ENCODE measurements at places on chromosomes 3 and 15.

GRCh38 chr3:136146981-136147729 is 49.0 kb downstream of the MSL2 start:
- no peak for DNase-seq

GRCh38 chr3:38690185-38690584 is 40.7 kb upstream of the SCN5A start:
- DNase-seq: no peak

- DNase-seq: no peak
Measured at GRCh38 chr3:192957441-192958021, 39.9 kb upstream of the MB21D2 start.

DNA sequence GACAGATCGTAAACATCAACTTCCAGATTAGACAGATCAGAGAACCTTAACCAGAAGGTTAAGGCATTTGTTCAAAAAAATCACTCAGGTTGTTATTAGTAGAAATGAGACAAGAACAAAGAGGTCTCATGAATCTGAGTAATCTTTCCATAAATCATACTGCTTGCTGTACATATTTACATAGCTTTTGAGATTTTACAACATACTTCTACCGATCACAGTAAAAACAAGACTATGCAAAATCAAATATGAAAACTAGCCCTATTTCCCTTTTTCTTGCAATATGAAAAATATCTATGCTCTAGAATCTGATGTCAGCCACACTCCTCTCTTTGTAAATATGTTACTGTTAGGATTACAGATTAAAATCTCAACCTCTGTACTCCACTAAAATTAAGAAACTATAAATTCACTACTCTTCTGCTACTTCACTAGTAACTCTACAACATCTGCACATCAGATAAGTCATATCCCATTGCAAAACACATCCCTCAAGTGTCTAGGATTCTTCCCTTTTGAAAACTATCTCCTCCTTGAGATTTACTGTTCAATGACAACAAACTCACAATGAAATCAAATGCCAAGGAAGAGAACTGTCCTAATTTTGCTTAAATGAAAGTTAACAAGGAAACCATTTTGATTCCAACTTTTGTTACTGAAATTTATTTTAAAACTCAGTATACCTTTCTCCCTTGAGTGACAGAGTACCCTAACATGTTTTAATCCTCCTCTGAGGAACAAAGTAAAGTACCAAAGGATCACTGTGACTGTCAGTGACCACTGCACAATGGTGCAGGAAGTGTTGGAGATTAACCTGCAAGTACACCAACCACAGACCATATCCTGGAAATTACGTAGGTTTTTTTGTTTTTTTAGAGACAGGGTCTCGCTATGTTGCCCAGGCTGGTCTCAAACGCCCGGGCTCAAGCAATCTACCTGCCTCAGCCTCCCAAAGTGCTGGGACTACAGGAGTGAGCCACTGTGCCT is 12.8 kb downstream of the DCUN1D1 start:
- DNase-seq: no peak

GRCh38 chr15:85974742-85975141 is 104.9 kb upstream of the AGBL1 start:
- DNase-seq: no peak

DNA sequence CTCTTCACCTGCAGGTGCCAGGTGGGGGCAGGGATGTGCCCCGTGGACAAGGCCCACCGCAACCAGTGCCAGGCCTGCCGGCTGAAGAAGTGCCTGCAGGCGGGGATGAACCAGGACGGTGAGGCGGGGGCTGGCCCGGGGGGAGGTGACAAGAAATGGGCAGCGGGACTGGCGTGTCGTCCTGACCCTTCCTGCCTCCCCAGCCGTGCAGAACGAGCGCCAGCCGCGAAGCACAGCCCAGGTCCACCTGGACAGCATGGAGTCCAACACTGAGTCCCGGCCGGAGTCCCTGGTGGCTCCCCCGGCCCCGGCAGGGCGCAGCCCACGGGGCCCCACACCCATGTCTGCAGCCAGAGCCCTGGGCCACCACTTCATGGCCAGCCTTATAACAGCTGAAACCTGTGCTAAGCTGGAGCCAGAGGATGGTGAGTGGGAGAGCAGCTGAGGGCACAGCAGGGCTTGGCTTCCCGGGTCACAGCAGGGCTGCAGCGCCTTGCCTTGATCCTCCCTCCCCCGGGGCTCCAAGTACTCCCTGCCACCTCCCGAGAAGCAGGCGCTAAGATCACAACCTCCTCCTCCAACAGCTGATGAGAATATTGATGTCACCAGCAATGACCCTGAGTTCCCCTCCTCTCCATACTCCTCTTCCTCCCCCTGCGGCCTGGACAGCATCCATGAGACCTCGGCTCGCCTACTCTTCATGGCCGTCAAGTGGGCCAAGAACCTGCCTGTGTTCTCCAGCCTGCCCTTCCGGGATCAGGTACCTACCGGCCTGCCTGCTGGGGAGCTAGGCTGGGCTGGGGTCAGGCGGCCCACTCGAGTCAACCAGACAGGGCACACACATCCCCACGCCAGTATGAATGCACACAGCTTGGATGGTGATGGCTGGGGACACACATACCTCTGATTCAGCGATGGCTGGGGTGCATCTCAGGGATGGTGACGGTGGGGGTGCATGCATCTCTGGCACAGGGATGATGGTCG is 1.7 kb downstream of the NR2E3 start:
- no peak for DNase-seq

- DNase-seq: no peak
Measured at GRCh38 chr15:51085764-51086163, 8.9 kb downstream of the TNFAIP8L3 start.

DNA sequence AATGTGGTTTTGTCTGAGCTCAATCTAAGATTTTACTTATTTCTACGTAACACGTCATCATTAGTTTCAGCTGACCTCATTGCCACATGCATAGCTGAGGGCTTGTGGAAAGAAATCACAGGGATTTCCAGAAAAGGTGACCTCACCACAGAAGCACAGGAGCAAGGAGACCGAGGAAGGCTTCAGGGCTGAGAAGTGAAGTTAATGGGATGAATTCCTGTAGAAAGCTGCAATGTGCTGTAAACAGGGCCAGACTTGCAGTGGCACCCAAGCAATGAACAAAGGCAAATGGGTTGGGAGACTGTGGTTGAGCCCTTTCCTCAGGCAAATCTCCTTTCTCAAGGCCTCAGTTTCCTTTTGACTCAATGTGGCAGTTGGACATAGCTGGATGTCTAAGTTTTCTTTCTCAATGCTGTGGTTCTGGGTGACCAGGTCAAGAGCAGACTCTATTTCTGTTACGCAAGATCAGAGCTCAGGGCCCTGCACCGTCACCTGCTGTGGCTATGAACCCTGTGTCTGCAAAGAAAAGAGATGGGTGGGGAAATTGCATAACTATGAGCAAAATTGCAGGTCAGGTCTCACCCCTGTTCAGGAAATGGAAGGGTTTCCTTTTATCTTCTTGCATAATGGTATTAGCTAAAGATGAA is 252.2 kb upstream of the TBL1XR1 start:
- DNase-seq: no peak

GRCh38 chr15:51668446-51668845 is 12.9 kb upstream of the SCG3 start:
- DNase-seq: no peak

DNA sequence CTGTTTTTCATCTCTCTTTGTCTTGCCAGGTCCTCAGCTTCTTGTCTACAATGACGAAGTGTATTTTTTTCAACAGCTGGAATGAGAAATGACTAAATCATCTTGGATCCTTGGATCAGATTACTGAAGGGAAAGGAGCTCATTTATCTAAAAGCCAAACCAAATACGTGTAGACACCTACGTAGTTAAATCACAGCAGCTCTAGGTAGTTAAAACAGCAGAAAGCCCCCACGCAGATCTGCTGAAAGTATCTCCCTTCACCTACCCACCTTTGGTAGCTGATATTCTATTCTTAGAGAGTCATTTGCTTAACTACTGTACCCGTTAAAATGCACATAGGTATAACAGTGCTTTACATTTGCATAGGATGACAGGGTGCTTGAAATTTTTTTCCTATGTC is 105.5 kb upstream of the WNT5A start:
- no peak for DNase-seq

DNA sequence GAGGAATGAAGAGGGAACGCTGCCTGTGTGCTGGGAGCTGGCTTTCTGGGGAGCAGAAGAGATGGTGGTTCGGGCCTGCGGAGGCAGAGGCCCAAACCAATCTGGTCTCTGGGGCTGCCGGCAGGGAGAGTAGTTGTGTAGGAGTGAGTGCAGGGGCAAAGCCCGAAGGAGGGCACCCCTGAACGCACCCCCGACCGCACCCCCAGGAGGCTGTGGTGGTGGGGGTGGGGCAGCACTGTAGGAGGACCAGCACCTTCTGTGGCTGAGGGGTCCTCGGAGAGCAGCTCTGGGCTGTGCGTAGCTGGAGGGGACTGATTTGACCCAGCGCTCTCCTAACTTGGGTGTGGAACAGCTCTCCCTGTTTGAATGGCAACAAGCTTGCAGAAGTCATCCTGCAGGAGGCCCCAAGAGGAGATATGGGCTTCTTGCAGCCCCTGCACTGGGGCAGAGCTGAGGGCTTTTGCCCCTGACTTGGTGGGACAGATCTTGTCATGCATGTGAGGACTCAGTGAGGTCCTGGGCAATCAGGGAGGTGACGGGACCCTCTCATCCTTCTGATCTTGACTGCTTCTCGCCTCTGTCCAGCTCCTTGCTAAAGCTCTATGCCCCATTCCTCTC is 26.1 kb downstream of the C15orf39 start:
- no peak for DNase-seq

GRCh38 chr15:62985768-62986167 is 56.8 kb upstream of the TPM1 start:
- no peak for DNase-seq

GRCh38 chr15:57667171-57667849 is 39.2 kb upstream of the POLR2M start:
- DNase-seq: no peak

- DNase-seq: no peak
Measured at GRCh38 chr3:142990721-142991120, 10.6 kb upstream of the U2SURP start.

- DNase-seq: no peak
Measured at GRCh38 chr15:36658312-36658711, 78.9 kb downstream of the CDIN1 start.

DNA sequence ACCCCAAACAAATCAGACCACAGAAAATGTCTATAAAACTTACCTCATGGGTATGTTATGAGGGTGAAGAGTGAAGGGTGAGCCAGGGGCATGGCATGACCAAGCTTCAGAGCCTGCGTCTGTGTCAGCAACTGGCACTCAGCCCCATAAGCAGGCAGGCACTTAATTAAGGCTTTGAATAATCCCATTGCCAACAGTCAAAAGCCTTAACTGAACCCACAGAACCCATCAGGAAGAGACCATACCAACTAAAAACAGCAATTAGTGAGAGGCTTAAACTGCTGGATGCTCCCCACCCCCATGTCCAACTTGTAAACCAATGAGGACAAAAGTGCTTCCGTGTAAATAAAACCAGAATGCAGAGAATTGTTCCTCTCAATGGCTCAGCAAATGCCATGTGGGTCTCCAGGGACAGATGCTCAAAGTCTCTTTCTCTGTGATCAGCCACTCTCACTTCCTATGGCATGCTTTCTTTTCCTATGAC is 126.0 kb downstream of the MYLK start:
- DNase-seq: no peak

DNA sequence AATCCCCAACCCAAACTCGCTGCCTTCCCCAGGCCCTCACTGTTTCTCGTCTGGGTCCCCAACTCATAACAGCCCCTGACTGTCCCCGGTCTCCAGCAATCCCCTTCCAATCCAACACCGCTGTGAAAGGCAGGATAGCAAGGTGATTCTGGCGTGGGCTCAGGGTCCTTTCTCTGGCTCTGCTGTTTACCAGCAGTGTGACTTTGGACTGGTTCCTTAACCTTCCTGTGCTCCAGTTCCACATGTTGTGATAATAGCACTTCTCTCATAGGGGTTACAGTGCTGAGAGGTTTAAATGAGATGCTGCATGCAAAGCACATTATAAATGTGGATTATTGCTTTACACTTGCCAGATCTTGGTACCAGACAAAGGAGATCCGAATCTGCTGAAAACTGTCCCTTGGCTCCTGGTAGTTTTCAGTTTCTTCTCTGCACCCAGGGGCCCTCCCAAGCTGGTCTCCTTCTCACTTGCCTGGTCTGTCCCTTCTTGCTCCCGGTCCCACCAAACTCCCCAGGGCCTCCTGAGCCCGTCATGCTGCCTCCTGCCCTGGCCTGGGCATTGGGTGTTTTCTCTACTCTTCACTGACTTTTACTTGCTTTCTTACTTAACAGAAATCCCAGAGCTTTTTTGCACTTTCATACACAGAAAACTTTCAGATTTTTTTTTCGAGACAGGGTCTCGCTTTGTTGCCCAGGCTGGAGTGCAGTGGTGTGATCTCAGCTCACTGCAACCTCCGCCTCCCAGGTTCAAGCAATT is 26.8 kb upstream of the CYP11A1 start:
- no peak for DNase-seq

DNA sequence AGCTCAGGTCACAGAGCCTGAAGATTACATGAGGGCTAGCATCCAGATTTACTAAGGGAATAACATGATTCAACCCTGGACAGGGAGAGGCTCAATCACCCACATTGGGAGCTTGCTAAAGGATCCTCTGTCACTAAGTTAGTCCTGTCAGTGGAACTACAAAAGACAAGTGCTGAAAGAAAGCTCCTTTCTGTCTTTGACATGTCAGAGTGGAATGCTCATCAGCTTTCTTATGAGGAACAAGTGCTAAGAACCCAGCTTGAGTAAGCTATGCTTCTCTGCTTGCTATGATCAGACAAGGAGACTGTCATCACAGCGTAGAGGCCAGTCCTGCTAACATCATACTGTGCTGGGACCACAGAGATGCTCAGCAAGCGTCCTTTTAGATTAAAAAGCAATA is 74.5 kb downstream of the MB21D2 start:
- DNase-seq: no peak

DNA sequence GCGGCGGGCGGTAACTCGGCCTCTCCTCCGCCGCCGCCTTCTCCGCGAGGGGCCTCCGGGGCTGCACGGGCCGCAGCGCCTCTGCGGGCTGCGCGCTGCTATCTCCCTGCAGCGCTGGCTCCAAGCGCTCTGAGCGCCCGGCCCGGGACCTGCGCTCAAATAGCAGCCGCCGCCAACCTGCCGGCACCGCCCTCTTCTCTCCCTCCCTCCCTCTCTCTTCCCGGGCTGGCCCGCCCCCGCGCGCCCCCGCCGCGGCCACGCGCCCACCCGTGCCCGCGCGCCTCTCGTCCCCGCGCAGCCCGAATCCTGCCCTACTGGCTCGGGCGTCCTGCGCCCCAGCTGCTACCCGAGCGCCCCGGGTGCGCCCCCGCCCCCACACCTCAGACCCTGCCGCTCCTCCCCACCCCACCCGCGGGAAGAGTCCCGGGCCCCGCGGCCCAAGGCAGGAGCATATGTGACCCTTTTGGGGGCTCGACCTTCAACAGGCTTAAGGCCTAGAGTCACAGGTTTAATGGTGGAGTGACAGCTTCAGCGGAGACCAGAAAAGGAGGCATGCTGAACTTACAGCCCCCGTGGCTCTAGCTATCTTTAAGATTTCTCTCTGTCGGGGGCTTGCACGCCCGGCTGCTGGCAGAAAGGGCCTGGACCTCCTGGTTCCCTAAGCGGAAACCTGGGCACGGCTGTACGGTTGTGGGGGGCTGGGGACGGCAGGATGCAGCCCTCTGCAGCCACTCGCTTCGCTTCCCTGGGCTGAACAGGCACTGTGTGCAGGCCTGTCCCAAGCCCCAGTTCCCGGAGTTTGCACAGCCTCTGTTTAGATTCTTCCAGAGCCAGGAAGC is at the start of gene CACNA2D2:
CACNA2D2 (minus strand) TSS at position 131 of the 839 bp plus-strand sequence. CDS start 211 bp downstream, outside the sequence.
- peak; percentile 63 for DNase-seq

- no peak for DNase-seq
Measured at GRCh38 chr15:44296625-44297524, 8.4 kb downstream of the GOLM2 start.

GRCh38 chr15:69780374-69780773 is 317.3 kb downstream of the TLE3 start:
- DNase-seq: no peak

- no peak for DNase-seq
Measured at GRCh38 chr3:99856437-99857220, 39.0 kb downstream of the CMSS1 start.
